ENCODE measurements at places on chromosomes 3 and 15.

DNA sequence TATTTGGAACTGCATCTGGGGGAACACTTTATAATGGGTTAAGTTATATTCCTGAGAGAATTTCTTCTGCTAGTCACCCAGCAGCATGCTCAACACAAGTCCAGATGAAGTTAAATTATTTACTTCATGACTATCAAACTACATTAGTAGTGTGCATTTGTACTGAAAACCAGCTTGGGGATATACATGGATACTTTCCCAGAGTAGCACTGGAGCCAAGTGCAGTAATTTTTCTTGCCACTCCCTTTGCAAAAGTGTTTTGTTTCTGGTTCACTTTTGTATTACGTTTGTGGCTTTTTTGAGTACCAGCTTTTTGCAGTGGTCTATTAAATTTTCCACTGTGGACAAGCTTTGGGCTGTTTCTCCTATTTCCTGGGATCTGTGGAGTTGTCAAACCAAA is 243.0 kb downstream of the AGBL1 start:
- DNase-seq = no peak

DNA sequence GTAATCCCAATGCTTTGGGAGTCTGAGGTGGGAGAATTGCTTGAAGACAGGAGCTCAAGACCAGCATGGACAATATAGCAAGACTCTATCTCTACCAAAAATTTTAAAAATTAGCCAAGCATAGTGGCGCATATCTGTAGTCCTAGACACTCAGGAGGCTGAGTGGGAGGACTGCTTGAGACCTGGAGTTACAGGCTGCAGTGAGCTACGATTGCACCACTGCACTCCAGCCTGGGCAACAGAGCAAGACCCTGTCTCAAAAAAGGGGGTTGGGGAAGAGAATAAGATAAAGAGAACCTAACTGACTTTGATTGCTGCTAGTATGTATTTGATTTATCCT is 755 bp downstream of the CD200R1 start:
- DNase-seq = no peak

- no peak for DNase-seq
Measured at GRCh38 chr3:195196266-195196665, 74.7 kb downstream of the XXYLT1 start.

GRCh38 chr15:91627473-91628278 is 225.8 kb upstream of the SLCO3A1 start:
- no peak for DNase-seq

DNA sequence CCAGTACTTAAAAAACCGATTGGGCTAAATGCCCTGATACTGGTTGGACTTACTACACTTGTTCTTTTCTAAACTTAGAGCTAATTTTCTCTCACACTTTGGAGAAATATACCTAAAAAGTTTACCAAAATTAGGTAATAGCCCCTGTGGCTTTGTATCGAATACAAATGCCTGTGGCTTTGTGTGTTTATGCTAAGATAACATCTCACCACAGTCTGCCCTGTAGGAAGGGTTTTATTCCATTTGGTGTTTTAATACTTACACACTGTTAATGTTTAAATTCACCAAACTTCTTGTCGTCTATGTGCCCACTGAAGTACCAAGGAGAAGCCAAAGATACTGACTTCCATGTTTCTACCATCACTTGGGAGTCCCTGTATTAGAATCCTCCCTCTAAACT is 66.4 kb downstream of the BCHE start:
- DNase-seq = no peak

DNA sequence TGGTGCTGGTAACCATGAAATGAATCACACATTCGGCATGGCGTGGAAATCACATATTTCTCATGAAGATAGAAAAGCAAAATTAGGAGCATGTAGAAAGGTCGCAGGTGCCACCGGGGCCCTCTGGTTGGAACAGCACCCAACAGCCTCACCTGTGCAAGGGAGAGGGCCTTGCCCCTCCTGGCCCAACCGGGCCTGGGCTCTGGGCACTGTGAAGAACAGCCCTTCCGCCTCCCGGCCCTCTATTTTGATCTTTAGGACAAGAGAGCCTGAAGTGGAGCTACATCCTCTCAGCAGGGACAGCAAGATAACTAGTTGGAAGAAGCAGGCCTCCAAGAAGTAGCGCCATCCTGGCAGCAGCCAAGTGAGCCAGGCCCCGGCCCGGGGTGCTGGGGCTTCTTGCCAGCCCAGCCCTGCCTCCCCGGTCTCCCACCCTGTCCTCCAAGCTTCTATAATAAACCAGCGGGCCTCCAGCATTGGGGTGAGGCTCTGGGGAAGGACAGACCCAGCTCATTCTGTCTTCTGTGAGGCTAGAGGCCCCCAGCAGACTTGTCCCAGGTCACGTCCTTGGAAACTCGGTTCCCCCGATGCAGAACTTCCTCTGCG is 46.1 kb upstream of the FGD5 start:
- DNase-seq = no peak

GRCh38 chr15:65110676-65111292 is 4.2 kb downstream of the UBAP1L start:
- DNase-seq = no peak

GRCh38 chr3:187626581-187626980 is 43.6 kb downstream of the SST start:
- DNase-seq = no peak

GRCh38 chr3:177571271-177571943 is 374.1 kb upstream of the TBL1XR1 start:
- no peak for DNase-seq

DNA sequence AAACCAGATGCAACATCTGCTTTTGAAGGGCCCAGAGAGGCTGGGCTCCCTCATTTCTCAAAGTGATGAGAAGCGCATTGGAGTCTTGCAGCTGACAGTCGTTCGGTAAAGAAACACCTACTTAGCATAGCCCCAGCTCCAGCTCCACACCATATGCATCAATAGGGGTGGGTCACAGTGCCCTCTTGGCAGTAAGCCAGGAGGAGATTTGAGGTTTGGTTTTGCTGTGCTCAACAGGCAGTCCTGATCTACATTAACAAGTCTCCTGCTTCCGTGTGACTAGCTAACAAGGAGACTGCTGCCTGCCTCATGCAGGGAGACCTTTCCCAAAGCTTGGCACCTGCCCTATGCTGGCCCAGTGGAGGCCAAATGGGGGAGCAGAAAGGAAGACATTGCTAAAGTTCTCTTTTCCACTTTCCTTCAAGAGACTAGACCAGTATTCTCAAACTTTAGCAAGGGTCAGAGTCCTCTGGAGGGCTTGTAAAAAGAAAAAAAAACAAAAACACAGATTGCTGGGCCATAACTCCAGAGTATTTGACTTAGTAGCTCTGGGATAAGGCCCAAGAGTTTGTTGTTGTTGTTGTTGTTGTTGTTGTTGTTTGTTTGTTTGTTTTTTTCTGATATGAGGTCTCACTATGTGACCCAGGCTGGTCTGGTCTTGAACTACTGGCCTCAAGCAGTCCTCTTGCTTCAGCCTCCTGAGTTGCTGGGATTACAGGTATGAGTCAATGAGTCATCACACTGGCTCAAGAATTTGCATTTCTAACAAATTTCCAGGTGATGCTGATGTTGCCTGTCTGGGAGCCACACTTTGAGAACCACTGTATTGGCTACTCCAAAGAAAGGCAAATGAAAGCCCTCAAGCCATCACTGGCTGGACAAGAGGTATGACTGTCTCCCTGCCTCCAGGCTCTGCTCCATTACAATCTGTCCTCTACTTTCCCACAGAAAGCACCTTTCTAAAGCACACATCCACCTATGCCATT is 294.9 kb downstream of the RORA start:
- no peak for DNase-seq

DNA sequence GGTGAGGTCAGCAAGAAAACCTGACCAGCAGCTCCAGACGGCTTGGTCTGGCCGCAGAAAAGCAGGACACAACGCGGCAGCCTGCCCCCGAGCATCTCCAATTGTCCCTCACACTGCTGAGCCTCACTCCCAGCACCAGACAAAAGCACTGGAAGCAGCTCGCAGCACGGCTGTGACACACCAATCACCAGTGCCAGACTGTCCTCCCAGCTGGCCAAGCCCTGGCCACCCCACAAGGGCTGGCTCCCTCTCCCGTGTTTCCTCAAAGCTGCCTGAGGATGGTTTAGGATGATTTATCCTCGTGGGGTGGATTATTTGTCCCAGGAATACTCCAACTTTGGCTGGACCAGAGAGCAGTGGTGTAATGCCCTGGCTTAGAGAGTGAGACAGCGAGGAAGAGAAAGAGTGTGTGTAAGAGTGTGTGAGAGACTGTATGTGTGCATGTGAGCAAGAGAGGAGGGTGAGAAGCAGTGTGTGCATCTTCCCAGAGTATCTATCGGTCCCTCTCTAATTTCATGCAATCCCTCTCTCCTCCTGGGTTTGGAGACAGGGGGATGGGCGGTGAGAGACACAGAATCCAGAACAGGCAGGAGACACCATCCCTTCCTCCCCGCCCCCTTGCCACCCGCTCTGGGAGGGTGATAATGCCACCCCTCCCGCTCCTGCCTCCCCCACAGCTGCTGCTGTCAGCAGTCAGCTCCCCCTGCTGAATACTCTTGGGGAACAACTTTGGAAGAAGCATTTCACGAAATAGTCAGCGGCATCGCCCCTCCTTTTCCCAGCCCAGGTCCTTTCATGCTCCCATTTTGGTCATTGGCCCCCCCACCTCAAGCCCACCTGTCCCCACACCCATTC is 34.2 kb downstream of the SEMA5B start:
- no peak for DNase-seq

DNA sequence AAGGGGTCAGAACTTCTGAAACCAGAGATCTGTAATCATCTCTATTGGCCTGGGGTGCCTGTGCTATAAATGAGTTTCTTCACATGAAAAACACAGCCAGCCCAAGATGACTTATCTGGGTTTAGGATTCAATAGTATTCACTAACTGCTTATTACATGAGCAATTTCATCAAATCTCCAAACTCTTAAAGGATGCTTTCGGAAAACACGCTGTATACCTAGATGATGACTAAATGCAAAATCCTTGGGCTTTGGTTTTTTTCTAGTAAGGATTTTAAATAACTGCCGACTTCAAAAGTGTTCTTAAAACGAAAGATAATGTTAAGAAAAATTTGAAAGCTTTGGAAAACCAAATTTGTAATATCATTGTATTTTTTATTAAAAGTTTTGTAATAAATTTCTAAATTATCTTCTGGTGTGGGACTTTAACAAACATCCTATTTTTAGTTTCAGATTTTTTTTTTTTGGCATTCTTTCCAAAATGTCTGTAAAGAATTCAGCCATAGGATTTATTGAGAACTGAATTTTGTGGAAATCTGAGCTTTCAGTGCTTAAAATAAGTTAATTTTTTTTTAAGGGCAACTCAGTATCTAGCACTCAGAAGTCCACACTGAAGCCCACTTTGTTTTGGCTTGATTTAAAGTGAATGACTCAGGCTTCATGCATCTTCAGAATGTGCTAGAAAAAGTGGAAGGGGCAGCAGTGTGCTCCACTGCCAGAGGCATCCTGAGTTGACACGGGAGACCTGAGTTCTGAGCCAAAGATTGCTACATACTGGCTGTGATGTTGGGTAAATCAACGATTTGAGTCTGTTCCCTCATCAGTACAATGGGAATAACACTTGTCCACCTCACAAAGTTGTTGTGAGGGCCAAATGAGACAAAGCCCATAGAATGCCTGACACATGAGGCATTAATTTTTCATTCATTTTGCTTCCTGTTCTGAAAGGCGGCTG is 18.7 kb downstream of the TMEM43 start:
- no peak for DNase-seq

GRCh38 chr15:66883284-66883911 is 181.4 kb downstream of the SMAD6 start:
- DNase-seq = no peak

- DNase-seq = no peak
Measured at GRCh38 chr3:52432225-52432624, 12.7 kb downstream of the SEMA3G start.

DNA sequence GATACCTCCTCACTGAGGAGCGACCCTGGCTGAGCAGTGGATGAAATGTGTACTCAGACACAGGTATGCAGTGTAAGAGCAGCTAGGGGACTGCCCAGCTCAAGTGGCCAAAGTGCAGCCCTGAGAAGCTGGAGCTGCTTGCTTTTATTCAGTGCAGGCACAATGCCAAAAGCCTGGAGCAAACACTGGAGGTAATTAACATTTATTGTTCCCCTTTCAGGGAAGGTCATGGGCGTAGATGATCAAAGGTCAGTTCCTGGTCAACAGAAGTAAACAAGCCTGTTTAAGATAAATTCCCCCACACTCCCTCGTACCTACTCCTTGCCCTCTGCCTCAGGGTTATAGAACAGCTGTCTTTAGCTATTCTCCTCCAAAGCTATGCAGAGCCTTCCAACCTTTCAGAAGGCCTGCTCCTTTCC is 17.5 kb downstream of the PLA2G4F start:
- DNase-seq = no peak

GRCh38 chr3:133211449-133211848 is 173.3 kb downstream of the TMEM108 start:
- no peak for DNase-seq

- no peak for DNase-seq
Measured at GRCh38 chr3:153624310-153625030, 462.4 kb downstream of the RAP2B start.

GRCh38 chr3:119700269-119700919 is 2.4 kb upstream of the CFAP91 start:
- peak; percentile 36 for DNase-seq

GRCh38 chr3:81565041-81565440 is 196.4 kb downstream of the GBE1 start:
- no peak for DNase-seq

DNA sequence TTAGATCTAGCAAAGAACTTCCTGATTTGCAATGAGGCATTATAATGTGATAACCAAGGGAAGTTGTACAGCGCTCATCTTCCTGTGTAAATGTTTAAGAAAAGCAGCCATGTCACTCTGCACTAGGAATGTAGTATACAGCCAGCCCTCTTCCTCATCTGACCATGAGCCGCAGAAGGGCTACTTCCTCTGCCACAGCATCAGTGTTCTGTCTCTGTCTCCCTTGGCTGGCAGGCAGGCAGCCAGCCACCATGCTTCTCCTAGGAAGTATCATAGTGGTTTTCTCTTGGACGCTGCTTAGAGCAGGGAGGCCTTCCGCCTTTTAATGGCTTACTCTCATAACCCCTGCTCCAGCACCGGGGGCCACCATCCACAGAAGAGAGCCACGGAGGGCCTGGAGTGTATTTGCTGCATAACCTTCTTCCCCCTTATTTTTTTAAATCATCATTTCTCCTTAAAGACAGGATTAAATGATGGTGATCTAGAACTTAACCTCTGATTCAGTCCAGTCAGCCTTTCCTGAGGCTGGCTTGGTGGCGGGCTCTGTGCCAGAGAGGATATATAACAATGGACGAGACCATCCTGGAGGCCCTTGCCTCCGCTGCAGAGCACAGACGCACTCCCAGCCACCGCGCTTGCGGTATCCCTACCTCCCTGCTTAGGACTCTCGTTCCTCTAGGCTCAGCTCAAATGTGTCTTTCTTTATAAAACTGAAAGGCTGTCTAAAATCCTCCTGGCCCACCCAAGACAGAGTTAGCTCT is 57.3 kb upstream of the PLXNA1 start:
- no peak for DNase-seq

- no peak for DNase-seq
Measured at GRCh38 chr3:73561494-73561893, 63.2 kb downstream of the PDZRN3 start.

GRCh38 chr3:175792245-175792644 is 933.1 kb downstream of the NAALADL2 start:
- no peak for DNase-seq

GRCh38 chr15:51731549-51732267 is 5.7 kb downstream of the LYSMD2 start:
- DNase-seq = no peak
